ENCODE measurements at places on chromosomes 1 and 21. TPM values are rescaled to one million over a fixed set of nuclear protein-coding genes. Genes with fewer than 3 reads are reported as not detected.

TMOD4 gene
- not detected for total RNA-seq

GBP6 gene
- total RNA-seq = not detected

GRCh38 chr1:155329980-155330598 is 9.4 kb downstream of the RUSC1 start:
- peak; percentile 34 for DNase-seq

DNA sequence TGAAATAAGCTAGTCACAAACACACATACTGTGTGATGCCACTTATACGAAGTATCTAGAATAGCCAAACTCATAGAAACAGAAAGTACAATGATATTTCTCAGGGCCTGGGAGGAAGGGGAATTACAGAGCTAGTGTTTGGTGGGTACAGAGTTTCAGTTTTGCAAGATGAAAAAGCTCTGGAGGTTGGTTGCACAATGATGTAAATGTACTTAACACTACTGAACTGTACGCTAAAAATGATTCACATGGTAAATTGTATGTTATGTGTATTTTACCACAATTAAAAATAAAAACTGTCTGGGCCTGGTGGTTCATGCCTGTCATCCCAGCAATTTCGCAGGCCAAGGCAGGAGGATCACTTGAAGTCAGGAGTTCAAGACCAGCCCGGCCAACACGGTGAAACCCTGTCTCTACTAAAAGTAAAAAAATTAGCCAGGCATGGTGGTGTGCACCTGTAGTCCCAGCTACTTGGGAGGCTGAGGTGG is 15.3 kb upstream of the FHAD1 start:
- no peak for DNase-seq

GRCh38 chr21:19490481-19490880 is 1086.9 kb upstream of the TMPRSS15 start:
- DNase-seq = no peak

DNA sequence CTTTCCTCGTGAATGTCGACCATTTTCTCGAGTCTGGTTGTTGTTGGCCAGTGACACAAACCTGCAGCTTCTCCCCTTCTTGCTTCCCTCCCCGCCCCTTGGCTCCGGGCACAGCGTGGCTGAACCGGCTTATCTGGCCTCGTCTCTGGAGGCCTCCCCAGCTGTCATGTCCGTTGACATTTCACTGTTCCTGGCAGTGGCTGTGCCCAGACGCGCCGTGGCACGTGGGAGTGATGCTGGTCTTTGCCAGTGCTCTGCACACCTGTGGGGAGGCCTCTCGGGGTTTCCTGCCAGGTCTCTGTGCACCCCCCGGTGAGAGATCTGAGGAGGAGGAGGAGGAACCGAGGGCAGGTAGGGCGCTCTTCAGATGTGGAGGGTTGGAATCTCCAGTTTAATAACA is 23.7 kb downstream of the SKI start:
- no peak for DNase-seq

DNA sequence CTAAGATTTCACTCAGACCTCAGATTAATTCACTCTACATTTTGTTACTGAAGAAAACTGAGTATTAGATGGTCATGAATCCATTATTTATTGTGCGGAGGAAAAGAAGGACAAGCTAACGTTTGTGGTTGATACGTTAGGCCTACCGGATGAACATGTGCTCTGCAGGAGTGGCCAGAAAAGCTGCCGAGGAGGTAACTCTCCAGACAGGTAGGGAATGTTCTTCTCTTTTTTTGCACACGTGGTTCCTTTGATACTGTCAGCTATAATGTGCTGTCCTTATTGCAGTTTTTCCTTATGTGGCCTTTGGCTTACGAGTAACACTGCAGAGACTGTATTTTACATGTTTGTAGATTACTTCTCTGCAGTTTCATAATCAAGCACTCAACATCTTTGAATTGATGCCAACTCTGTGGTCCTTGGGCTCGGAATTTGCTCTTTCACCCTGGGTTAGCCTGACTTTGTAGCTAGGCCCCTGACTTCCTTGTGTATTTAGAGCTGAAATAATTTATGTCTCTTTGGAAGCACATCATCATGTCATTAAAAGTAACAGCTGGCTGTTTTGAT is 13.6 kb downstream of the MTR start:
- no peak for DNase-seq

- DNase-seq = no peak
Observed at GRCh38 chr1:212862111-212862690, 4.1 kb downstream of the FLVCR1 start.

DNA sequence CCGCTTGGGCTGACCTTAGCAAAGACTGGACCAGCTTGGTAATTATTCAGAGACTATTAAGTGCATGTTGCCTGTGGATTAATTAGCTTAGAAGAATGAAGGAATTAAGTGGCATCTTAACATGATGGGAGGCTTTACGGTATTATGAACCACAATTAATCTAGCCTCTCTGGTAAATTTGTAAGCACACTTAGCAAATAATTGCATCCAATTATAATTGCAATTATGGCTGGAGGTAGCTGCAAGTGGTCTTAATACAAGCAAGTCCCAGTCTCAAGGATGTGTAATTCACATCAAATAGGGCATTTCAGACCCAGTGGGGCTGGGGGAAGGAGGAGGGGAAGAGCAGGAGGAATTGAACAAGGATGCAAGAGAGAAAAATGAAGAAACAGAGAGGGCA is 151.6 kb downstream of the CNIH3 start:
- DNase-seq = no peak

GRCh38 chr1:231507476-231508355 is 20.8 kb upstream of the TSNAX start:
- no peak for DNase-seq

TMEM79 gene
- 1.5 TPM for total RNA-seq

- no peak for DNase-seq
Observed at GRCh38 chr1:173014160-173014559, 36.6 kb downstream of the TNFSF18 start.

GRCh38 chr1:226763905-226764264 is 24.8 kb upstream of the ITPKB start:
- peak; percentile 85 for DNase-seq

GRCh38 chr1:95230256-95230655 is 3.8 kb upstream of the RWDD3 start:
- DNase-seq = no peak

F13B gene
- total RNA-seq = not detected

- DNase-seq = no peak
Observed at GRCh38 chr21:31446226-31446855, 102.3 kb upstream of the TIAM1 start.

DNA sequence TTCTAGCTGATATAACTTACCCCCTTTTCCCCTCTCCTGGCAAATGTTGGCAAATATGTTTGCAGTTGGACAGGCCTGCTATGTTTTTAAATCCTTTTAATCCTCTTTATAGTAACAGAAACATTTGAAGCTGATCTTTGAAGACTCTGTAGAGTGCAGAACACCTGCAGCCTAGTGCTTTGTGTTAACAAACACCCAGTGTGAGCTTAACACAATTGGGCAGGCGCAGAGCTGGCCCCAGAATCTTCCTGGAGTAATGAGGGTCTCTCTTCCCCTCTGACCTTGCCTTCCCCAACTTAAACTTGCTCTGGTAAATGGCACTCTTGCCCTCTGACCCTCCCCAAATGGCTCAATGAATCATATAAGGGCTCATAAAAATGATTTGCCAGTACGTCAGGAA is 247.9 kb upstream of the LYPLAL1 start:
- DNase-seq = no peak

TSPEAR gene
- 1.1 TPM for total RNA-seq

GRCh38 chr1:111603979-111604378 is 15.6 kb upstream of the RAP1A start:
- no peak for DNase-seq

GRCh38 chr1:156052862-156053767 is 483 bp downstream of the UBQLN4 start:
- DNase-seq = peak; percentile 93

DNA sequence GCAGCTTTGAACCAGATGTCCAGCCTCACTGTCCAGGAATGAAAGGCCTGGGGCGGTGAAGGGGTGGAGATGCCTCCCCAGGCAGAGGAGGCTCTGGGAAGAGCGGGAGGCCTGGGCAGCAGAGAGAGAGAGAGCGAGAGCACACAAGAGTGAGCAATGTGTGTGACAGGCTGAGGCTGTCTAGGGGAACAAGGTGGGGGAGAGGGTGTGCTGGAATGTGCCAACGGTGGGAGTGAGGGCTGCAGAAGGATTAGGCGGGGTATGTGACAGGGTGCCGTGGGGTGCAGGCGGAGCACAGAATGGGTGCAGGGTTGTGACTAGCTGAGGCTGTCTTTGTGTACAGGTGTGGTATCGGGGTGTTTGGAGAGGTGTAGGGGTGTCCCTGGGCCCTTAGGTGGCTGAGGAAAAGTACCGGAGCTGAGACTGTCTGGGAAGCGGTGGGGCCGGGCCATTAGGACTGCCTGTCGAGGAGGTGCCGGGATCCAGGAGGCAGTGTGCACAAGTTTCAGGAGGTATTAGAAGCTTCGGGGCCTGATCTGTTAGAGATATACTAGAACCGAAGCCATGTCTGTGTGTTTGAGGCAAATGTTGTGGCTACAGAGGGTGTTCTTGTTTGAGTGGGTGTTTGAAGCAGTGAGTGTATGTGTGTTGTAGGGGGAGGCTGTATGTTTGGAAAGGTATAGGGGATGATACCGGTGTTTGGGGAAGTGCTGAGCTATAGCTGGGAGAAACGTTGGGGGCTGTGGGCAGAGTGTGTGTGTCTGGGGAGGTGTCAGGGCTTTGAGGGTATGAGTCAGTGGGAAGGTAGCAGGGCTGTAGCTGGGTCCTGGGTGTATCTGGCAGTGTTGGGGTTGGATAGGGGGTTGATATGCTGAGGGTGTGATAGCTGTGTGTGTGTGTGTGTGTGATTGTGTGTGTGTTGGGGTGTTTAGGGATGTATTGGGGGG is 9.1 kb downstream of the AHDC1 start:
- DNase-seq = peak; percentile 56

SGIP1 gene
- 4.4 TPM for total RNA-seq

- no peak for DNase-seq
Observed at GRCh38 chr1:217088011-217088410, 364.8 kb upstream of the ESRRG start.

- no peak for DNase-seq
Observed at GRCh38 chr1:23557471-23558124, 1.7 kb downstream of the ID3 start.

DNA sequence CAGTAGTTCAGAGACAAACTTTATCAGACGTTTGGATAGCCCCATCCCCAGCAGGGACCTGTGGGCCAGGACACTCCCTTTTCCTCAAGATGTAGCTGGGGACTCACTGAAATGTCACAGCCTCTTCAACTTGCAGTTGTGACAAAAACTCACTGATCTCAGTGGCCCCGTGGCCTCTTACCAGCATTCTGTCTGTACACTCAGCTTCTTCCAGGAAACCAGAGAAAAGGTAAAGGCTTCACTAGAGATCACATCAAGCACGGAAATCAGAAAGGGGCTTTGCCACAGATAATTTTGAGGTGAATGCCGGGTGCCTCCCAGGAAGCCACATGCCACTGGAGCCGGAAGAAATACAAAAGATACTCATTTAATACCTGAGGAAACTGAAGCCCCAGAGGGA is 122.2 kb downstream of the CCDC185 start:
- no peak for DNase-seq

BROX gene
- total RNA-seq = 22.8 TPM

DNA sequence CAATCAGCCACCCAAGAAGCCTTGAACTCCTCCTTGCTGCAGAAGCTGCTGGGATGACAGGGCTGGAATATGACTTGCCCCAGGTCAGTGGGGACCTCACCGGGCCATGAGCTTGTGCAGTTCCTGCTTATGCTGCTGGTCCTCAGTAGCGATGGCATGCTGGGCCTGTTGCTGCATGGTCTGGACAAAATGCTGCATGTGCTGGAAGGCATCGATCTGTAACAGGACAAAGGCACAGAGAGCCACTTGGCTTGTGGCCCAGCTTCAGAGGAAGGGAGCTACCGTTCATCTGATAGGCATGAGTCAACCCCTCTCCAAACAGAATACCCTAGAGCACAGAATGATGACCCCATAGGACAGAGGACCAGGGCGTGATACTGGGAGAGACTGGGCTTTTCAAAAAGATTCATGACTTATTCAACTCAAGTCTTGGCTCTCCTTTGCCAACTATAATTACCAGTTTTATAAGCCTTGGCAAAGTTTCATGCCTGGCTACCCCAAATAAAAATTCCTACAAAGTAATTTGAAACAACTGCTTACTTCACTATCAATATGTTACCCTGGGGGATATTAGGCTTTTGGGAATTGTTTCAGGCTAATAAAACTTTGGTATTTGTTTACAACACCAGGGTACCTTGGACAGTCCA is 34.7 kb upstream of the EXOSC10 start:
- no peak for DNase-seq

DNA sequence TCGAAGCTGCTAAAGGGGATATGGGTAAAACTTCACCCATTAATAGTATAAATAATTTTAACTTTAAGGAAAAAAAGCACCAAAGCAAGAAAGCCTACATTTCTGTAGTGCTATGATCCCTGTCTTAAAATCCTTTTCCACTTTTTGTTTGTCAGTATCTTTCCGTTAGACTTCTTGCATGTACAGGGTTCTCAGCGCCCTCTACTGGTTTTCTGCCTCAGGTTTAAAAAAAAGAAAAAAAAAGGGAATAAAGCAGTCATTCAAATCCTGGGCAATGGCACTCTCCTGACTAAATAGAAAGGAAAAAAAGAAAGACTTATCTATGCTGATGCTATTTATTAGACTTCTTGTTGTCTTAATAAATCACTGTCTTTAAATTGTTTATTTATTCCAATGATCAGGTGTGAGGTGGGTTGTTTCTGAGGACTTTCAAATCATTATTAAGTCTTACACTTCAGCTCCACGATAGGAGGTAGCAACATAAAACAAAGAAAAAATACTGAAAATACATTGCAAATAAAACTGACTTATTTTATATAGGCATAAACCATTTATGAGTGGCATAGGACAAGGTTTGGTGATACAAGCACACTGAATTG is 475.4 kb upstream of the NR5A2 start:
- peak; percentile 71 for DNase-seq

- DNase-seq = no peak
Observed at GRCh38 chr1:230930986-230931385, 47.7 kb downstream of the TTC13 start.

- DNase-seq = peak; percentile 89
Observed at GRCh38 chr1:118987468-118988185, 516 bp downstream of the TBX15 start.

DNA sequence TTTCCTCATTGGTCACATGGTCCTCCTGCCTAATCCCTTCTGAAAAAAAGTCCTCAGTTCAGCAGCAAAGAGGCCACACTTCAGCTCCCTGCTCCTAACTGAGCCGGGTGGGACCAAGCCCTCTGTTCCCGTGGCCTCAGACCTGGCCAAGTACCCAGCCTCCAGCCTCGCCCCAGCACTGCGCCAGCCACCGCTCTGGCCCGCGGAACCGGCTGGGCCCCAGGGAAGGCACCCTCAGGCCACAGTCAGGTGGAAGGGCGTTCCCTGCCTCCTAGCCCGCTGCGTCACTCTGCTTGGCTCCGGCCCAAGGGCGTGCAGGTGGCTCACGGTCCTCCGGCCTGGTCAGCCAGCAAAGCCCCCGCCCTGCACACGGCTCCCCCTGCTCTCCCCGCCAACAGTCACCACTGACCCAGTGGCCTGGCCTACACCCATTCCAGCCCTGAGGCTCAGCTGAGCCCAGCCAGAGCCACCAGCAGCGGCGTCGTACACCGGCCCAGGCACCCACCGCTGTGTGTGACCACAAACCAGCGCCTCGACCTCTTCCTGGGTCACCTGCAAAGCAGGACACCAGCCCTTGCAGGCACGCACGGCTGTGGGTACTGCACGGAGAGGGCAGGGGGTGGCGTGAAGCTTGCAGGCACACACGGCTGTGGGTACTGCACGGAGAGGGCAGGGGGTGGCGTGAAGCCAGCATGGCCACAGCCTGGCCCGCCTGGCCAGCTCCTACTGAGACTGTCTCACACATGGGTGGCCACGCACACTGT is 19.4 kb downstream of the NADK start:
- no peak for DNase-seq
